Colonic mucosa (tissue), 4 donors: ENCODE measurements at places on chromosomes 13 and 19. TPM values are rescaled to one million over a fixed set of nuclear protein-coding genes. Genes with fewer than 3 reads are reported as not detected.

DNA sequence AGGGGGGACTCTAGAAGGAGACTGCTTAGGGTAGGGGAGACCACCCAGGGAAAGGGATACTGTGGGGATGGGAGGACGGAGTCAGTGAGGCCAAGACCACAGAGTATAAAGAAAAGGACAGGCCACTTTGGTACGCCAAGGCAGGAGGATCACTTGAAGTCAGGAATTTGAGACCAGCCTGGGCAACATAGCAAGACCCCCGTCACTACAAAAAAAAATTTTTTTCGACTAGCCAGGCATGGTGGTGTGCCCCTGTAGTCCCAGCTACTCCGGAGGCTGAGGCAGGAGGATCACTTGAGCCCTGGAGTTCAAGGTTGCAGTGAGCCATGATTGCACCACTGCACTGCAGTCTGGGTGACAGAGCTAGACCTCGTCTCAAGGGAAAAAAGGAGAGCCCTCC, 6.6 kb downstream of the IFNL3 start:
- no peaks in the 10 kb centered on the region for H3K36me3 ChIP-seq
- no peaks in the 10 kb centered on the region for H3K4me1 ChIP-seq

DNA sequence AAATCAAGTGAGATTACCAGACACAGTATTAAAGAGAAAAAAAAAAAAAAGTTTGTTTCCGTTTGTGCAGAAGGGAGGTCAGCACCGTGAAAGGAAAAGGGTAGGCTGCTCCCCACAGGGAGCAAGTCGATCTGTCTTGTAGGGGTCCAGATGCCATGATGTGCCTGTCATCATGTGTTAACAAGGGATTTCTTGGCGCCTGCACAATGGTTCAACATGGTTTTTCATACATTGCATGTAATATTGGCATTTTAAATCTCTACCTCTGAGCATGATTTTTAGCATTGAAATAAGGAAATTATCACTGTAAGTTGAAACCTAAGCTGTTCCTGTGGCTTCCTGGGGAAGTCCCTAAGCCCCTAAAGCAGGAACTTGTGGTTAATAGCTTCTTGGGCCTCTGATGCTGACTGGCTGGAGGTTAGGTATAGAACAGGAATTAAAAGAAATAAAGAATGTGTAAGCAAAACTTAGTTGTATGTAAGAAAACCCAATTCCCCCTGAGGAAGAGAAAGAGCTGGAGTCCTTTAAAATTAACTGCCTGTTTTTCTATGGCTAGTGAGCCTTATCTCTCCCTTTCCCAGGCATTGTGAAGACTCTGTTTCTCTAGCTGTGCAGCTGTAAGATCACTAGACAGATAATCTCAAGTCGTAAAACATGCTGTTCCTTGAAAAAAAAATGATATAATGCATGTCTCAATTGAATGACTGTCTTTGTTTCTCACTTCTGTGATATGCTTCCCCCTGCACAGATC, 7.4 kb upstream of the FCGBP start:
- peak overlapping the region; percentile 77 for H3K27ac ChIP-seq
- H3K36me3 ChIP-seq: no peaks in the 10 kb centered on the region
- DNase-seq: no peak
- H3K4me3 ChIP-seq: no peak overlapping the region

DNA sequence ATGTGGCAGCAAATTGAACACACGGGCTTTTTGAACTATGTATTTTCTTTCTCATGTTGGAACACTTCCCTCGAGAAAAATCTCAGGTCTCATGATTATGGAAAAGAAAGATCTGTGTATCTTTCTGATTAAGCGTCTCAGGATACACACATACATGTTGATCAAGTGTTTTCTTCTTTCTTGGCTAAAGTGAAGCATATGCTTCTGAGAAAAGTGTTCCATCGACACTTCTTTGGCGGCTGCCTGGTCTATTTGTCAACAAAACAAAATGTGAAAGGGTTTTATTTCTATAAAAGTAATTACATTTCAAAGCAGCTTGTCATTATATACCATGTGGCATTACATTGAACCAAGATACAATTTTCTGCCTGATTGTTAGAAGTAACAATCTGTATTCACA, 157.5 kb downstream of the DLEU7 start:
- no peak for DNase-seq
- H3K4me1 ChIP-seq: no peaks in the 10 kb centered on the region
- no peak overlapping the region for H3K4me3 ChIP-seq

DNA sequence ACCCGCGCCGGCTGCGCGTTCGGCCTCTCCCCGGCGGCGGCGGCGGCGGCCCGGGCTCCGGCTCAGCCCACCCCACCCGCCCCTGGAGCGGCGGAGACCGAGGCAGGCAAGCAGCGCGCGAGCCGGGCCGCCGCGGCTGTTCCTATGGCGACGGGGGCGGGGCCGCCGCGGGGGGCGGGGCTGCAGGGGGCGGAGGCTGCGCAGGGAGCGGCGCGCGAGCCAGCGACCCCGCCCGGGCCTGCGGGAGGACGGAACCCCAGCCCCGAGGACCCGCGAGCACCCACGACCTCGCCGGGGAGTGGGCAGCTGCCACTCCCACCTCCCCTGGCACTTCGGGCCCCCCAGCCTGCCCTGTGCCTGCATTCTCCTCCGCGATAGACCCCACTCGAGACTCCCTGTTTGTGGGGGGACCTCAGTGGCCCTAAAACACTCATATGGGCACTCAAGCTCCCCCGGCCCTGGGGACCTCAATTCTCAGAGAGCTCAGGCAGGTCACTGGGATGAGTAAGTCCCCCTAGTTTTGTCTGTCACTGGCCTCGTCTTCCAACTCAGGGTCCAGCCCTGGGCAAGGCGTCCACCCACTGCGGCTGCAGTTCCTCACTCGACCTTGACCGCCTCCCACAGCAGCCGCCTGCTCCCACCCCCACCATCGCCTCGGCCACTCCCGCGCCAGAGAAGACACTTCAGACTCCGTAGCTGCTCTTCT, at the start of gene CTXN1:
Gene CTXN1, minus strand, starts transcription at position 115 of the 706 bp plus-strand sequence. CDS start 597 bp downstream, outside the sequence.
- DNase-seq: peak; percentile 83
- H3K27ac ChIP-seq: no peak within 1 kb of the TSS
- H3K4me3 ChIP-seq: peak within 1 kb of the TSS; percentile 38
- H3K4me1 ChIP-seq: peaks cover 6% of the 10 kb centered on the region
- H3K27me3 ChIP-seq: no peaks in the 10 kb centered on the region
- H3K36me3 ChIP-seq: no peaks in the 10 kb centered on the region

GRCh38 chr19:4910594-4911281, 1.4 kb downstream of the UHRF1 start:
- no peaks in the 10 kb centered on the region for H3K36me3 ChIP-seq
- H3K27me3 ChIP-seq: no peaks in the 10 kb centered on the region
- H3K27ac ChIP-seq: peak overlapping the region; percentile 15
- H3K4me1 ChIP-seq: peaks cover 12% of the 10 kb centered on the region

- H3K27me3 ChIP-seq: peaks cover 37% of the 10 kb centered on the region
- no peak overlapping the region for H3K27ac ChIP-seq
Observed at GRCh38 chr19:995051-995827, 5.0 kb upstream of the GRIN3B start.

SULT2B1 gene
- 7.7 TPM for total RNA-seq

CD37 gene
- 8.6 TPM for total RNA-seq
